ENCODE measurements at places on chromosomes 7 and 10.

DNA sequence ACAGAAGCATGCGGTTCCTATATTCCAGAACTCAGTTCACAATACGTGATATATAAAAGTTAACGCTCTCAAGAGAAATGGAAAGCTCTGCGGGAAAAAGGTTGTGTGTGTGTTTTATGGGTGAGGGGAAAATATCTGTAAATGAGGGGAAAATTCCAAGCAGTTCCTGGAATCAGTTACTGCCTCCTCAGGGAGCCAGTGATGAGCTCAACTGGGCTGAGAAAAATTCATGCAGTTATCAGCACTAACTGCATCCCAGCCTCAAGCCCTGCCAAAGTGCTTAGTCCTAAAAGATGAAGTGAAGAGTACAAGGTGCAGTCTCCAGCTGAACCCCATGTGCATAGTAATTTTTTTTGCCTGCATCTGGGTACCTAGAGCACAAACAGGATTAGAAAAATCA lies 191.9 kb downstream of the CDK14 start:
- DNase-seq: no peak

DNA sequence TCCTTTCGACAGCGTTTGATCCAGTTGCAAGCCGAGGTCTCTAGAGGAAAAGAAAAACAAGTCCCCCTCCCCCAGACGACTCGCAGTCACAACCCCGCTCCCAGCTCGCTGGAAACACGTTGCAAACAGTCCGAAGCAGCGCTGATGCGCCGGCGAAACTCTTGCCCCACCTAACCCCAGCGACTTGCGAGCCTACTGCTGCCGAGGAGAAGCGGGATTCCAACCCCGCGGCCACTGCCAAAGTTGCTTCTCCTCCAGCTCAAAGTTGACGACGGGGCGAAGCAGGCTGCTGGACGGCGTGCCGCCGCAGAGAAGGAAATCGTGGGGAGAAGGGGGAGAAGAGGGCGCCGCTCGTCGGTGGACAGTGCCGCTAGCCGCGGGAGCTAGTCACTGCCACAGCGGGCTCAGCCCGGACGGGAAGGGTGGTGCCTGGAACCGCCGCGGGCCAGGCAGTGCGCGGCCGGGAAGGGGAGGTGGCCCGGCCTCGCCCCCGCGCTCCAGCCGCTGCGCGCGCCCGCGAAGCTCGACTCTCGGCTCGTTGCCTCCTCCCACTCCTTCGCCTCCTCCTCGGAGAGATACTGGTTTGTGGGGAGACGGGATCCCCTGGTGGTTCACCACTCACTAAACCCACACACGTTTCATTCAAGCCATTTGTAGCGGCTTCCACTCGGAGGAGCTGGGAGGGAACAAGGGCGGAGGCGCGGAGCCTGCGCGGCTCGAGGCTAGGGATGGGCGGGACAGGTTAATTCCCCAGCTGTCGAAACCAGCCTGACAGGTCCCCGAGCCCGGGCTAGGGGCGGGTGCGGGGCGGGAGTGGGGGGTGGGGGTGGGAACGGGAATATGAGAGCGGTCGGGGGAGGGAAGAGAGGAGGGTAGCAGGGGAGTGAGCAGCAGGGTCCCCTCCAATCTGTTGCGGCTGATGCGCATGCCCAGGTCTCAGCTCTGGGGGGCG lies at the start of gene GPR37:
Gene GPR37, minus strand, starts transcription at position 392 of the 952 bp plus-strand sequence. CDS start 816 bp downstream, outside the sequence.
- DNase-seq: peak; percentile 59

GRCh38 chr7:156005202-156005691 lies 193.0 kb upstream of the SHH start:
- DNase-seq: no peak

GRCh38 chr10:4868357-4868657 lies 42.3 kb downstream of the AKR1E2 start:
- DNase-seq: no peak

DNA sequence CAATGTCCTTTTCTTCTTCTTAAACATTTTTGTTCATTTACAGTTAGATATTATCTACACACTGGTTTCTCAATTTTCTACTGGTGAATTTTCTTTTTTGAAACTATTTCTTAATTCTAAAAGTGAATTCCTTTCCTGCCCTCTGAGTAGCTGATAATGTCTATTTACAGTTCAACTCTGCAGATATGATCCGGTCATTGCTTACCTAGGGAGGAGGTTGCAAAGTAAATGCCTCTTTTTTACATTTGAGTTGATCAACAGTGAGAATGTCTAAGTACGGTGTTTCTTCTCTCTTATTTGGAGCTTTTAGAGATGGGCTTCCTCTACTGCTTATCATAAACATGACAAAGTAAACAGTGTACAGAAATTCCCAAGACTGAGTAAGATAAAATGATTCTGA lies 20.6 kb upstream of the ORC5 start:
- DNase-seq: no peak

DNA sequence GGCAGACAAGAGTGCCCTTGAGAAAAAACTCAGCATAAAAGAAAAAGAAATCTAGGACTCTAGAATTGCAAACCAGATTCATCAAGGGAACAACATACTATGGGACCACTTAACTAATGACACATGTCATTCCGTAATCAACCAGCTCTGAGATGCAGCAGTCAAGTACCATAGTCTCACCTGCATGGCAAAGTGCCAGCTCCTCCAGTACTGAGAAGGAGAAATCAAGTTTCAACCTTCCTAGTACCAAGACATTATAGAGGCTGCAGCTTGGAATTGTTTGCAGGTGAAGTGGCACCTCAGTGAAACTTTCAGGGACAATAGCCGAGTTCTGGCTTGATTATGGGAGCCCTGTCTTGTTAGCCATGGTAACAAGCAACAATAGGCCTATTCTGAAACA lies 11.5 kb downstream of the STEAP1 start:
- no peak for DNase-seq

GRCh38 chr10:99869581-99870122 lies 87.2 kb downstream of the ABCC2 start:
- no peak for DNase-seq

DNA sequence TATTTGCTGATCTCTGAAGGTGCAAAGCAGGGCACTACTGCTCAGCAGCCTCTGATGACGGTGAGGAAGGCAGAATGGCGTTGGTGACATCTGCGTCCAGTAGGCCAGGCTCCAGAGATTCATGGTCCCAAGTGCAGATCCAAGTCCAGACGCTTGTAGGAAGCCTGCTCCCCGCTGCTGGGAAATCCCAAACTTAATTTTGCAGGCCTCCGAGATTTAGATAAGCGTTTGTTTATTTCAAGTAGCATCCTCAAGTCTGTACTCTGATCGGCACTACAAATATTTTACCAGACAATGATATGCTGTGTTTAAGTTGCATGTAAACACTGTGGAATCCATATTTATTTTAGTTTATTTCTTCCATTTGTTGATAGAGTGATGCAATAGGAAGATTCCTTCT lies 244.9 kb upstream of the KLF6 start:
- DNase-seq: no peak

DNA sequence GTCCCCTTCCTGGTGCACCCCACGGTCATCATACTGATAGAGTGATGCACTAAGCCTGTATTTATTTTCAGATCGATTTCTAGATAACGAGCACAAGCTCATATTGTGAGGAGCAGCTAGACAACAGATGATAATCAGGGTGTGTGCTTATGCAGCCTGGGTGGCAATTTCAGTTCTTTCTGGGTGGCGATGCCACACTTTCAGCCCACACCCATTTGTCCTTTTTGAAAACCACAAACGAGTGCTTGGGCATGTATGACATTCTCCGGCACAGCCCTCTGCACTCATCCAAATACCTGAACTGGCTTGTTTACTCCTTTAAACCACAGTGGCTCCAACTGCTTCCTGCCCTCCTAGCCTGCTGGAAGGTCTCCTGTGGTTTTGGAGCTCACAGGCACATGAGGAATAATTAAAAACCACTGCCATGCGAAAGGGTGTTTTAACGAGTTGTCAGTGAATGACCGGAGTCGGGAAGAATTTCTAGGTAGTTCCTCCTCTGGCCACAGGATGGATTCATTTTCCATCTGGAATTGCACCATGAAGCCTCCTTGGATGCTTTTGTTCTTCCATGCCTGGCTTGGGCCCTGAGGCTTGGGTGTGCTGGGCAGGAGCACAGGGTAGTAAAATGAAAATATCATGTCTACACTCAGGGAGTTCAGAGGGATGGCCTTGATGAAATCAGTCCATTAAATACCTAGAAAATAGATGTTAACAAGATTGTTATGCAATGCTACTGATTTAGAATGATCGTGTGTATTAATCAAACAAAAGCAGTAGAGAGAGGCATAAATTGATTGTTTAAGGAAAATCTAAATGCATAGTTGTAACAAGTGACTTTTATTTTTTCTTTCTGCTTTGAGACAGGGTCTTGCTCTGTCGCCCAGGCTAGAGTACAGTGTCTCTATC lies 52.4 kb upstream of the ITGB1 start:
- DNase-seq: no peak

DNA sequence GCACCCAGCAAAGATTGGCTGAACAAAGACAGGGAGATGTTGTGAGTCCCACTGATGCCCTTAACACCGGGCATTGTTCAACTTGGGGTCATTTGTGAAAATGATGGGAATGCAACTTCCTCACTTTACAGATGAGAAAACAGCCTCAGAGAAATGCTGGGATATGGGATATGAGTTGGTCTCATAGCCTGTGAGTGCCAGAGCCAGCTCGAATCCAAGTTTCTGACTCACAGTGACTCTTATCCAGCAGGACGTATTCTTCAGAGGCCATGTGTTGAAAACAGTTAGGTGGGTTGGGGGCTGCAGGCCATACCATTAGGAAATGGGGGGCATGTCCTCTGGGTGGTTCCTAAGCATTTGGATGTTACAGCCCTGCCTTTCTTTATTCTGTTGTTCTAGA lies 45.2 kb downstream of the KIAA1217 start:
- no peak for DNase-seq

DNA sequence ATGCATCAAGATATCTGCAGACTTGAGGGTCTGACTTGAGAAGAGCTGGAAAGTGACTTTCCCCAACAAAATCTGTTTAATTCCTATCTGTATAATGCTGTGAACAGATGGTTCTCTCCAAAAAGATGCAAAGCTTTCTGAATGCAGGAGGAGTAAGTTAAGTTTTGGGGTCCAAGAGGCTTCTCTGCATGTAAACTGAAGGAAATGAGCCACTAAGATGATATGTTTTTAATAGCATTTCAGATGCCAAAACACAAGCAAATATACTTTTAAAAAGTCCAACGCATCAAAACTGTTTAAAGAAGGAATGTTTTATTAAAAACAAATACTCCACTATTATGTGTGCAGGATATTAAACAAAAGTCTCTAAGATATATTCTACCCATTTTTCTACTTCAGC lies 137.0 kb downstream of the STRA8 start:
- DNase-seq: no peak

DNA sequence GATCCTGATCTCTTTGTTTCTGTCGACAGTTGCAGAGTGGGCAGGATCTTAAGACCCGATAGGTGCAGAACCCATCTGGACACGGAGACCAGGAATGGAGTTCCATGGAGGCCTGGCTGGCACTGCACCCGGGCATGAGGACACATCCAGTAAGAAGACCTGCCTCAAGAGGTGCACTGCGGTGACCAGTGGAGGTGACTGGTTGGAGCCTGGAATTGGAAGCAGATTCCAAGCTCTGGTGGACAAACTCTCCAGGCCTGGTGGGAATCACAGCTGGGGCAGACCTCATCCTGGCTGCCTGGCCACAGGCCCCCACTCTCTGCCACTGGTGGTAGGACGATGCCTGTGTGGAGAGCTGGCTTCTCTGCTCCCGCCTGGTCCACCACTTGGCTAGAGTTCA lies 31.0 kb downstream of the ZNF775 start:
- no peak for DNase-seq

- no peak for DNase-seq
These were observed 168.2 kb downstream of the SH3PXD2A start for GRCh38 chr10:103687172-103687571.

DNA sequence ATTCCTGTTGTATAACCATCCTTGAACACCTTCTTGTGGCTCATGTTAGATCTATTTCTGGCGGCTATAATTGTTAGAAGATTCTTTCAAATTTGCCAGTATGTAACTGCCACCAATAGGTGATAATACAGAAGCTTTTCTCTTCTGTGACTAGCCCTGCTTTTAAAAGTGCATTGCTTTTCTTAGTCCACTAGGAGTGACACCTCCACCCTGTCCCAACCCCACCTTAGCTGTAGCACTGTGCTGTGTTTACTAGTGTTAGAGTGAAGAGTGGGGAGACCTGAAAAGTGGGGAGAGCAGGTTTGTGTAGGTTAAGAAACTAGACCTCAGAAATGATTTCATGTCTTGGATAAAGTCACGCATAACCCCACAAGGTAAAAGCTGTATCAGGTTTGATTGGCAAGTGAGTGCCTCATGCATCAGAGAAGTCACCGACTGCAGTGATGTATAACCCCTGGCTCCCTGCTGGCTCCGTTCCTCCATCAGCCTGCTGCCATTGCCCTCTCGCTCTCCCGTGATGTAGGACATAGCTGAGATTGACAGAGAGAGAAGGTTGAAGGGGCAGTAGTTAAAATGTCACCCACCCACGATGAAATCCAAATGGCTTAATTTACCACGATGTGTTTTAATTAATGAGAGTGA lies 12.5 kb downstream of the NPVF start:
- DNase-seq: no peak

- DNase-seq: no peak
These were observed 236.0 kb downstream of the TNS3 start for GRCh38 chr7:47345857-47346298.

- DNase-seq: no peak
These were observed 34.2 kb upstream of the XRCC2 start for GRCh38 chr7:152710153-152710442.

DNA sequence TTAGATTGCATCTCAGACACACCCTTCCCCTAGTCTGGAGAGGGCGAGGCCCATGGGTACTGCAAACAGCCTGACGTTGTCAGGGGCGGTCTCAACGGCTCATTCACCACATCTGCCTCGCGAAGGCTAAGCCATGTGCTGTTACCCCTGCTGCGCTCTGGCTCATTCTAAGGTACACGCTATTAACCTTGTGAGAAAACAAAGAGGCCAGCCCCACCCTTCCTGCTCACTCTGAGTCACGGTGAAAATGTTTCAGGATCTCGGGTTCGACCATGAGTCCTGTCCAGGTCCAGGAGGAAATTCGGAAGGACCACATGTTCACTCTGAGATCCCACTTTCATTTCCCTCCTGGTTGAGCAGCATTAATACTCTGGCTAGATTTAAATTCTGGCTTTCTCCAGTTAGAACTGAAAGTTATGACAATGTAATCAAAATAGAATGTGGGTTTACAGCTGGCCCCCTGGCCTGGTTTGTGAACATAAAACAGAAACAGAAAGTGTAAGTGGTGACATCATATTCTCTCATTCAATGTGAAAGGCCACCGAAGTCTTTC lies 55.2 kb downstream of the EGFR start:
- DNase-seq: no peak

- DNase-seq: no peak
These were observed 61.3 kb upstream of the INSIG1 start for GRCh38 chr7:155236386-155236785.

DNA sequence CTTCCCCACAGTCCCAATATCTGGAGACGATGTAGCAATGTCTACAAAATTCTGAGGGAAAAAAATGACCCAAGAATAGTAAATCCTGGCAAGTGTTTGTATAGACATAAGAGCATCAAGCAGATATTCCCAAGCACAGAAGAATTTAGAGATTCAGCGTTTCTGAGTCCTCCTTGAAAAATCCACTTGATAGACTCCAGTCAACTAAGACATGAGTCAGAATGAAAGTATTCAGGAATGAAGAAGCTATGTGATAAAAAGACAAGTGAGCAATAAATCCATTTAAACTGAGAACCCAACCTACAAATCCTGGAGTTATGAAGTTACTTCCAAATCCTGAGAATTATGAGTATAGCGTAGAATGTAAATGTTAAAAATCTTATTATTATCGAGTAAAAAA lies 86.1 kb upstream of the NPY start:
- DNase-seq: no peak

Data from neural crest cell (in vitro differentiated cells).